ENCODE measurements at places on chromosomes 6 and 20.

DNA sequence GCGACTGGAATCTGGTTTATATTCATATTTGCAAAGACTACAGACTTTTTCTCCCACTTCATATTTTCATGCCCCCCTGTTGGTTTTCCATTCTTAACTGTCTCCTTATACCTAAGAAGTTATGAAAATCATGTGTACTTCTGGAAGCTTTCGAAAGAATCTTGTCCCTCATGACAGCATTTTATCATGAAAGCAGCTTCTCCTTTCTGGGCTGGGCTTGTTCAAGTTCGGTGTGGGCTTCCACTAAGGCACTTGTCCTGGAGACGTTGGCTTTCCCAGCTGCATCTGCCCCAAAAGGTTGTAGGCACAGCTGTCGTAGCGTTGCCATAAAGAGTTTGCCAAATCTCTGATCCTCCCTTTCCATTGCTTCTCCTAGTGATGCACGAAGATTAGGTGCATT is 56.5 kb downstream of the RPRD1B start:
- no peak overlapping the region for H3K27ac ChIP-seq
- H3K36me3 ChIP-seq: peaks cover 45% of the 10 kb centered on the region
- H3K27me3 ChIP-seq: no peaks in the 10 kb centered on the region

- H3K36me3 ChIP-seq: no peaks in the 10 kb centered on the region
- H3K4me3 ChIP-seq: no peak overlapping the region
- no peaks in the 10 kb centered on the region for H3K4me1 ChIP-seq
- no peak for DNase-seq
Observed at GRCh38 chr6:130252527-130253237, 29.9 kb upstream of the SAMD3 start.

GRCh38 chr6:30678964-30679726 is 6.3 kb upstream of the DHX16 start:
- H3K4me1 ChIP-seq: peaks cover 10% of the 10 kb centered on the region
- no peaks in the 10 kb centered on the region for H3K27me3 ChIP-seq
- H3K4me3 ChIP-seq: no peak overlapping the region
- H3K27ac ChIP-seq: no peak overlapping the region

- no peak overlapping the region for H3K4me3 ChIP-seq
- no peaks in the 10 kb centered on the region for H3K27me3 ChIP-seq
- no peaks in the 10 kb centered on the region for H3K36me3 ChIP-seq
- no peaks in the 10 kb centered on the region for H3K4me1 ChIP-seq
- H3K27ac ChIP-seq: no peak overlapping the region
Observed at GRCh38 chr6:7479801-7480266, 61.6 kb upstream of the DSP start.

- no peaks in the 10 kb centered on the region for H3K27me3 ChIP-seq
- no peak overlapping the region for H3K4me3 ChIP-seq
- no peaks in the 10 kb centered on the region for H3K36me3 ChIP-seq
- H3K27ac ChIP-seq: no peak overlapping the region
- H3K4me1 ChIP-seq: no peaks in the 10 kb centered on the region
Observed at GRCh38 chr6:163837691-163838431, 423.3 kb downstream of the QKI start.

- peaks cover 15% of the 10 kb centered on the region for H3K4me1 ChIP-seq
- peak; percentile 96 for DNase-seq
- no peaks in the 10 kb centered on the region for H3K27me3 ChIP-seq
- no peaks in the 10 kb centered on the region for H3K36me3 ChIP-seq
Observed at GRCh38 chr6:43806043-43806757, 36.2 kb downstream of the VEGFA start.

GRCh38 chr20:19850198-19850533 is 92.1 kb downstream of the RIN2 start:
- peaks cover 3% of the 10 kb centered on the region for H3K4me1 ChIP-seq
- no peaks in the 10 kb centered on the region for H3K36me3 ChIP-seq
- DNase-seq: peak; percentile 28
- peak overlapping the region; percentile 16 for H3K27ac ChIP-seq
- H3K27me3 ChIP-seq: no peaks in the 10 kb centered on the region
- no peak overlapping the region for H3K4me3 ChIP-seq

GRCh38 chr6:111777357-111777756 is 95.9 kb downstream of the FYN start:
- H3K4me1 ChIP-seq: no peaks in the 10 kb centered on the region
- H3K36me3 ChIP-seq: no peaks in the 10 kb centered on the region
- no peak overlapping the region for H3K27ac ChIP-seq
- DNase-seq: no peak
- no peaks in the 10 kb centered on the region for H3K27me3 ChIP-seq

DNA sequence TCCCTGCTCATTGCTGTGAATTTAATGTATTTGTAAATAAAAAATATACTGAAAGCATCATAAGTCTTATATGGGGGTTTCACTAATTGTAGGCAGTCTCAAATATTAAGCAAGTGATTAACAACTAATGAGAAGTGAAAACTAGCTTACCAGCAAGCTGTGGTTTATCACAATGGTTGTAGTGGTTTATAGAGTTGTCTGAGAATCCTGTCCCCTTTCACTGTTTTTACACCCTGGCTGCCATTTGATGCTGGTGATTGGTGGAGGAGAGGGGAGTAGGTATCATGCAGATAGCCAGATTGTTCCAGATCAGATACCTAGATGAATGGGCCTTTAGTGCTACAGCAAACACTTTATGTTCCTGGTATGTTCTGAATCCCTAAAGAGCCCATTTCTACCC is 6.0 kb downstream of the MKKS start:
- no peak overlapping the region for H3K4me3 ChIP-seq
- H3K4me1 ChIP-seq: peaks cover 7% of the 10 kb centered on the region

DNA sequence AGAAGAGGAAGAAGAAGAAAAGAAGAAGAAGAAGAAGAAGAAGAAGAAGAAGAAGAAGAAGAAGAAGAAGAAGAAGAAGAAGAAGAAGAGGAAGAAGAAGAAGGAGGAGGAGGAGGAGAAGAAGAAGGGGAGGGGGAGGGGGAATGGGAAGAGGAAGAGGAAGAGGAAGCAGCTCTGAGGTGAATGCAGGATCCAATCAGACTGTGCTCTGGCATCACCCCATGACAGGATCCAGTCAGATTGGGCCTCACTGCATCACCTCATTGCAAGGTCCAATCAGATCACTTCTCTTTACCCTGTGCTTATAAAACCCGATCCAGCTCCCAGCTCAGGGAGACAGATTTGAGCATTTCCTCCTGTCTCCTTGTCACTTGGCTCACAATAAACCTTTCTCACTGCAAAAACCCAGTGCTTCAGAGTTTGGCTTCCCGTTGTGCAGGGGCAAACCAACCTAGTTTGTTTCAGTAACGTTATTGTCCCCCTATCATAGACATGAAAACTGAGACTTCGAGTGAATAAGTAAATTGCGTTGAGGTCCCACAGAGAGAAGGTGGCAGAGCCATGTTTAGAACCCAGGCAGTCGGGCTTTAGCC is 28.6 kb upstream of the YWHAB start:
- DNase-seq: no peak
- H3K27me3 ChIP-seq: no peaks in the 10 kb centered on the region
- no peaks in the 10 kb centered on the region for H3K36me3 ChIP-seq
- H3K4me3 ChIP-seq: no peak overlapping the region

DNA sequence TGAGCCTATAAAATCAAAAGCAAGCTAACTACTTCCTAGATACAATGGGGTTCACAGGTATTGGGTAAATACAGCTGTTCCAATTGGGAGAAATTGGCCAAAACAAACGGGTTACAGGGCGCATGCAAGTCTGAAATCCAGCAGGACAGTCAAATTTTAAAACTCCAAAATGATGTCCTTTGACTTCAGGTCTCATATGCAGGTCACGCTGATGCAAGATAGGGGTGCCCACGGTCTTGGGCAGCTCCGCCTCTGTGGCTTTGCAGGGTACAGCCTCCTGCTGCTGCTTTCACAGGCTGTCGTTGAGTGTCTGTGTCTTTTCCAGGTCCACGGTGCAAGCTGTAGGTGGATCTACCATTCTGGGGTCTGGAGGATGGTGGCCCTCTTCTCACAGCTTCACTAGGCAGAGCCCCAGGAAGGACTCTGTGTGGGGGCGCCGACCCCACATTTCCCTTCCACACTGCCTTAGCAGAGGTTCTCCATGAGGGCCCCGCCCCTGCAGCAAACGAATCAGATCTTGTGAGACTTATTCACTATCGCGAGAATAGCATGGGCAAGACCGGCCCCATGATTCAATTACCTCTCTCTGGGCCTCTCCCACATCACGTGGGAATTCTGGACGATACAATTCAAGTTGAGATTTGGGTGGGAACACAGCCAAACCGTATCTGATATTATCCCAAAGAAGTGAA is 11.9 kb upstream of the SMIM29 start:
- no peaks in the 10 kb centered on the region for H3K4me1 ChIP-seq
- H3K36me3 ChIP-seq: no peaks in the 10 kb centered on the region
- no peak overlapping the region for H3K27ac ChIP-seq
- DNase-seq: no peak
- H3K27me3 ChIP-seq: no peaks in the 10 kb centered on the region

DNA sequence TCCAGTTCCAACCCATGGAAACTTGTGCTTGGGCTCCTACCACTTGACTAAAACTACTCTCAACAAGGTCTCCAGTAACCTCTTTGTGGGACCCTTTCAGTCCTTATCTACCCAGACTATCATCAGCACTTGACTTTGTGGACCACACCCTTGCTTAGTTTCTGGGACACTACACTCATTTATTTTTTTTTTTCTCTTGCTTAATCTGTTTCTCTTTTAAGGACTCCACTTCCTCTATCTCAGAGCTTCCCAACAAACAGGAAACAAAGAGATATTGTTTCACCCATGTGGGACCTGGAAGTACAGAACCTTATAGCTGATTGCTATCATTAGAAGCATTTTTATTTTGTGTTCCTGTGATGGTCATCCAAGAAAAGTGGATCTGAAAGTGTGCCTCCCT is 28.8 kb upstream of the ME1 start:
- no peaks in the 10 kb centered on the region for H3K36me3 ChIP-seq
- peaks cover 18% of the 10 kb centered on the region for H3K4me1 ChIP-seq
- no peaks in the 10 kb centered on the region for H3K27me3 ChIP-seq
- no peak overlapping the region for H3K27ac ChIP-seq
- DNase-seq: no peak

- no peak overlapping the region for H3K27ac ChIP-seq
- no peaks in the 10 kb centered on the region for H3K27me3 ChIP-seq
- H3K36me3 ChIP-seq: no peaks in the 10 kb centered on the region
- DNase-seq: peak; percentile 62
Observed at GRCh38 chr6:43856005-43856765, 86.2 kb downstream of the VEGFA start.

DNA sequence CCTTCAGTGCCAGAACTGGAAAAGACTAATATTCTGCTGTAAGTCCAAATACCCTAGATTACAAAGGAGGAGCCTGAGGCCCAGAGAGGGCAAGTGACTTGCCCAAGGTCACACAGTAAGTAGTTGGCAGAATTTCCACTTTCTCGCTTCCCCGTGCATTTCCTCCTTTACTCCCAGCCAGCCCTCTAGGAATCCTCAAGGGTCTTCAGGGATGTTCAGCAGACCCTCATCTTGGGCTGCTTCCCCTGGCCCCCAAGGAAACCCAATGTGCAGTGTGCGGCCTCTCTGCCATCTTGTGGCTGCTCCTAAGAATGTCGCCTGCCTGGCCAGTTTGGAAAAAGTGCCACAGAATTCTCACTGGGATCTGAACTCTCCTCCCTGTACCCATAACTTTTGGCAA is 217.7 kb upstream of the LRFN2 start:
- H3K27ac ChIP-seq: no peak overlapping the region
- no peak for DNase-seq
- H3K36me3 ChIP-seq: no peaks in the 10 kb centered on the region
- no peaks in the 10 kb centered on the region for H3K27me3 ChIP-seq

- no peak for DNase-seq
- H3K36me3 ChIP-seq: no peaks in the 10 kb centered on the region
- no peak overlapping the region for H3K27ac ChIP-seq
- no peak overlapping the region for H3K4me3 ChIP-seq
- no peaks in the 10 kb centered on the region for H3K4me1 ChIP-seq
- H3K27me3 ChIP-seq: no peaks in the 10 kb centered on the region
Observed at GRCh38 chr20:52001999-52002666, 189.4 kb downstream of the ZFP64 start.

GRCh38 chr6:133817460-133818047 is 71.4 kb upstream of the TCF21 start:
- H3K27me3 ChIP-seq: no peaks in the 10 kb centered on the region
- no peak overlapping the region for H3K27ac ChIP-seq
- no peak overlapping the region for H3K4me3 ChIP-seq
- no peaks in the 10 kb centered on the region for H3K36me3 ChIP-seq

GRCh38 chr6:139891471-139891870 is 517.0 kb upstream of the CITED2 start:
- no peak for DNase-seq
- H3K36me3 ChIP-seq: no peaks in the 10 kb centered on the region
- no peaks in the 10 kb centered on the region for H3K27me3 ChIP-seq
- no peak overlapping the region for H3K27ac ChIP-seq
- H3K4me3 ChIP-seq: no peak overlapping the region

- H3K4me1 ChIP-seq: peaks cover 46% of the 10 kb centered on the region
- no peaks in the 10 kb centered on the region for H3K36me3 ChIP-seq
- H3K27me3 ChIP-seq: no peaks in the 10 kb centered on the region
Observed at GRCh38 chr20:37543828-37544227, 16.2 kb upstream of the BLCAP start.

DNA sequence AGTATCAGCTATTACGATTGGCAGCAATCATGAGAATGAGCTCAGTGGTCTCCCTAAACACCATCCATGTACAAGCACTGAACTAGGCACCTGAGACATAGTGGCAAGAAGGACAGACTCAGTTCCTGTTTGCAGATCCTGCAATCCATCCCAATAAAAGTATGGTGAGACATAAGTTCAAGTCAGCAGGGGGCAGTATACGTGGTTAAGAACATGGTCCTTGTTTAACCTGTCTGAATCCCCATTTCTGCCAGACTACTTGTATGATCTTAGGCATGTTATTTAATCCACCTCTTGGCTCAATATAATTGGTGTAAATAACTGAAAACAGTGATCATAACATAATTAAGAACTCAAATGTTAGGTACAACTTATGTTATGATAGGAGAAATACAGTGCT is 33.2 kb upstream of the PNISR start:
- H3K36me3 ChIP-seq: peaks cover 2% of the 10 kb centered on the region
- no peak overlapping the region for H3K27ac ChIP-seq
- peak; percentile 31 for DNase-seq
- H3K27me3 ChIP-seq: no peaks in the 10 kb centered on the region
- no peaks in the 10 kb centered on the region for H3K4me1 ChIP-seq
- no peak overlapping the region for H3K4me3 ChIP-seq

GRCh38 chr6:129006724-129007514 is 124.0 kb downstream of the LAMA2 start:
- H3K27ac ChIP-seq: no peak overlapping the region
- DNase-seq: no peak
- no peaks in the 10 kb centered on the region for H3K4me1 ChIP-seq
- H3K27me3 ChIP-seq: no peaks in the 10 kb centered on the region

DNA sequence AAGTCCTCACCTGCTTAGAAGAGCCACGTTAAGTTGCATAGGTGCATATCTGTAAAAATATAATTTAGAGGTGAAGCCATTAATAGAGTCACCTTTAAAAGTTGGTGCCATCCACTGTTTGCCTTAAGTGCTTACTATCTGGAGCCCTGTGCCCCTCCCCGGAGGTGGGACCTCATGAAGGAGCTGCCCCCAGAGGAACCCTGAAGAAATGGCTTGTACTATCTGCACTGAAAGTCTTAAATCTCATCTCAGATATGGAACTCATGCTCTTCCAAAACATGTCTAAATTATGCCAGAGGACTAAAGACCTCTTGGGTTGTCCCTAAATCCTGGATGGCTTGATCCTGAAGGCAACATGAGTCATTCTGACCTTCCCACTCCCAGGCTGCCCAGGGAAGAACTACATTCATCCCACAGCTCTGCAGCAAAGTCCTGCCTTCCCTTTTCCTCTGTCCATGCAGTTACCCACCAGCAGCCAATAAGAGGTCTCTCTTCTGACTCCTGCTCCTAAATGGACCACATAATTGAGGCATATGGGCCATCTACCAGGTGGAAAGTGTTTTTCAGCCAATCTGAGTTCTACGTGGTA is 85.3 kb downstream of the ASXL1 start:
- no peaks in the 10 kb centered on the region for H3K4me1 ChIP-seq
- H3K4me3 ChIP-seq: no peak overlapping the region
- no peak overlapping the region for H3K27ac ChIP-seq
